ENCODE measurements at places on chromosomes 1 and 21. TPM values are rescaled to one million over a fixed set of nuclear protein-coding genes. Genes with fewer than 3 reads are reported as not detected.

The OR14A2 gene
- polyA plus RNA-seq: not detected

The TBX19 gene
- polyA plus RNA-seq: 1.0 TPM

The DHX9 gene
- polyA plus RNA-seq: 127 TPM

- DNase-seq: no peak
These were observed 11.8 kb downstream of the RRP1 start for GRCh38 chr21:43801006-43801783.

- DNase-seq: peak; percentile 63
These were observed 77.0 kb downstream of the MORN1 start for GRCh38 chr1:2314273-2314802.

- DNase-seq: no peak
These were observed 20.5 kb upstream of the XPR1 start for GRCh38 chr1:180611016-180611930.

DNA sequence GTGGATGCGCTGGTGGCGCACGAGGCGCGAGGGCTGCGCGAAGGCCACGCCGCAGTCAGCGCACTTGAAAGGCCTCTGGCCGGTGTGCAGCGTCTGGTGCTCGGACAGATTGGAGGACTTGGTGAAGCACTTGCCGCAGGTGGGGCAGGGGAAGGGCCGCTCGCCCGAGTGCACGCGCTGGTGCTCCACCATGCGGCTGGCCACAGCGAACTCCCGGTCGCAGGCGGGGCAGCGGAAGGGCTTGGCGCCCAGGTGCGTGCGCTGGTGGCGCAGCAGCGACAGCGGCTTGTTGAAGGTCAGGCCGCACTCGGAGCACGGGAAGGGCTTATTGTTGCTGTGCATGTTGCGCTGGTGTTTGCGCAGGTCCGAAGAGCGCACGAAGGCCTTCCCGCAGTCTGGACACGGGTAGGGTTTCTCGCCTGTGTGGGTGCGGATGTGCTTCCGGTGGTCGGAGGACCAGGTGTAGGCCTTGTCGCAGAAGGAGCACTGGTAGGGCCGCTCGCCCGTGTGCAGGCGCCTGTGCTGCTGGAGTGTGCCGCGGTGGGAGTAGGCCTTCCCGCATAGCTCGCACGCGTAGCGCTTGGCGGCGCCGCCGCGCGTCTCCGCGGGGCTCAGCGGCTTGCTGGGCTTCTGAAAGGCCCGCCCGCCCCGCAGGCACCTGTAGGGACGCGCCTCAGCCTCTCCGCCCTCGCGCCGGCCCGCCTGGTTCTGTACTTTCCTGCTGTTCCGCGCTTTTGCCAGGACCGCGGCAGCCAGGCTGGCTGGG, 4.7 kb downstream of the ZNF648 start:
- DNase-seq: no peak
